Activated effector memory CD4-positive, alpha-beta T cell treated with anti-CD3 and anti-CD28 coated beads, Interleukin-2, amount 50 U/mL, for 16 hours (primary cell): ENCODE measurements at places on chromosomes 2 and 18.

- DNase-seq: no peak
Observed at GRCh38 chr2:24435391-24436316, 55.4 kb upstream of the NCOA1 start.

DNA sequence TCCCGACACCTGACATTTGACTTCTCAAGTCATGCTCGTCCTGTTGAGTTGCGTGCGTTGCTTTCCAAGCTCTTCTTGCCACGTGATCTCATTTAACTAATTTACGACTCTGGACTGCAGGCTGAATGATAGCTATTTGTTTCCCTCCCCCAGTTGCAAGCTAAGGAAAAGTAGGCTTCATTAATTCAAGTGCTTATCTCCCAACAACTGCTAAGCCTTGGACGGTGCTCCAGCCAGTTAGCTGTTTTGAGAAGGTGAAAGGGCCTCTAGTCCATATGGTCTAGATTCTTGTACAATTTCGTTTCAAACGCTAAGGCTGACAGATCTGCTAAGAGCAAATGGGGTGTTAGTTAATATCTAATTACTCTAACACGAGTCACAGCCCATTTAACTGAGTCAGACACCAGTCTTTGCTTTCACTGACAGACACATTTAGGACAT lies 21.1 kb downstream of the GPR45 start:
- no peak for DNase-seq

DNA sequence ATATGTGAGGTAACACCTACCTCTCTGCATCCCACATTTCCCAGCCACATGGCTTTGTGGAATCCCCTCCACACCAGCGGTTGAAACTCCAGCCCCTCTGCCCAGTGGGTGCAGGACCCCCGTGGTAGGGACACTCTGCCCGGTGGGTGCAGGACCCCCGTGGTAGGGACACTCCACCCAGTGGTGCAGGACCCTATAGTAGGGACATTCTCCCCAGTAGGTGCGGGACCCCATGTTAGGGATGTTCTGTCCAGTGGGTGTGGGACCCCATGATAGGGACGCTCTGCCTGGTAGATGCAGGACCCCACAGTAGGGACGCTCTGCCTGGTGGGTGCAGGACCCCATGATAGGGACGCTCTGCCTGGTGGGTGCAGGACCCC lies 11.5 kb downstream of the COPS9 start:
- DNase-seq: peak; percentile 58

GRCh38 chr2:214995926-214996670 lies 142.3 kb downstream of the ABCA12 start:
- no peak for DNase-seq

DNA sequence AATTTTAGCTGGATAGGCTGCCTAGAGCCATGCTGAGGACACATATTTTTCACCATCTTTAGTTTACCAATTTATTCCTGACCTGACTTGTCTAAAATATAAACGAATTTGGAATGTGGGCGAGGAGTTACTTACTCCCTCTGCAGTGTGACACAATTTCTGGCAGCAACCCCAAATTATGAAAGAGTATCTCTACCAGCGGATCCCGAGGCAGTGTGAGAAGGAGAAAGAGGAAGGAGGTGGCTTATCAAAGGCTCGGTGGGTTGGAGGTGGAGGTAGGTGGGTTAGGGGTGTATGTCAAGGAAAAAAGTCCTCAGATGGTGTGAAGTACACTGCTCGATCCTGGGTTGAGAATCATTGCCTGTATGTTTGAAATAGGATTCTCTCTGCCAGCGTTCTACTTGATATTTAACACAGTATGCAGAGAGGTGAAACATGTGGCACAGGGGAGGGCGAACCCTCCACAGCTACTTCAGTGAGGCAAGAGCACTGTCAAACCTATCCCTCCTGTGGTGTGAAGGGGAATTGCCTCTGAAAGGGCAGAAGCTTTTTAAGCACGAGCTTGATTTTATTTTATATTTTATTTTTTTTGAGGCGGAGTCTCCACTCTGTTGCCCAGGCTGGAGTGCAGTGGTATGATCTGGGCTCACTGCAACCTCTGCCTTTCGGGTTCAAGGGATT lies 76.0 kb downstream of the RFTN2 start:
- DNase-seq: no peak

- no peak for DNase-seq
Observed at GRCh38 chr18:13397504-13398163, 179.1 kb downstream of the LDLRAD4 start.

GRCh38 chr18:27712066-27712465 lies 464.9 kb downstream of the CDH2 start:
- DNase-seq: no peak

DNA sequence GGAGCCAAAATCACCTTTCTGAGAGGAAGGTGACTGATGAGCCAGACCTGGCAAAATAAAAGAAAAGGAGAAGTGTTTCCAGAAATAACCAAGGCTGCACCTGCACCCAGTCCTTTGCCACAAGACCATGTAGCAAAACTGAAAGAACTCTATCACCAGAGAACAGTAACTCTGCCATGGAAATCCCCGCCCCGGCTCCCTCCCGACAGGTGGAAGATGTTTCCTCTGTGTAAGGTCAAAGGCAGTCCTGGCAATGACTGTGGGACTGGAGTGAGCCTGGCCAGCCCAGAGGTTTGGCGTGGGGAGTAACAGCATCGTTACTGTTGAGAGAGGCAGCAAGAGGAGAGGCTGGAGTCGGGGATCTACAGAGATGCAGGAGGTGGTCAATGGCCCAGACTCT lies 42.3 kb downstream of the SPRED2 start:
- no peak for DNase-seq

DNA sequence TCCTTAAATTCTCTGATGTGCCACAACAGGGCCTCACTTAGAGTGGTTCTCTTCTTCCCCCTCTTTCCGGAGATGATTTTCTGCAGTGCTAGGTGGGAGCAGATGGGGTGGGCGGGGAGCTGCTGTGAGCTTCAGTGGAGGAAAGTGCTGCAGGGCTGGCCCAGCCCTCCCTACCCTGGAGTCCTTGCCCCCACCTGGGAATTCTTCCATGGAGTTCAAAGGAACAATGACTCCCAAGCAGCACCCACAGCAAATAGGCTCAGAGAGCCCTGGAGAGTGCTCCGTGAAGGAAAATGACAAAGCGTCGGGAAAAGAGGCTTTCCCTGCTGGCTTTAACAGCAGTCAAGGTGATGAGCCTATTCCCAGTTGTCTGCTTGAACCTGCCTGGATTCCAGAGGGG lies 28.8 kb downstream of the LOXHD1 start:
- DNase-seq: no peak

- no peak for DNase-seq
Observed at GRCh38 chr2:36500072-36500471, 97.9 kb downstream of the FEZ2 start.

- no peak for DNase-seq
Observed at GRCh38 chr2:44786045-44786816, 155.3 kb upstream of the SIX3 start.
